CD4-positive, alpha-beta T cell treated with Interleukin-21 for 1 hour (primary cell): ENCODE measurements at places on chromosomes 3 and 15.

DNA sequence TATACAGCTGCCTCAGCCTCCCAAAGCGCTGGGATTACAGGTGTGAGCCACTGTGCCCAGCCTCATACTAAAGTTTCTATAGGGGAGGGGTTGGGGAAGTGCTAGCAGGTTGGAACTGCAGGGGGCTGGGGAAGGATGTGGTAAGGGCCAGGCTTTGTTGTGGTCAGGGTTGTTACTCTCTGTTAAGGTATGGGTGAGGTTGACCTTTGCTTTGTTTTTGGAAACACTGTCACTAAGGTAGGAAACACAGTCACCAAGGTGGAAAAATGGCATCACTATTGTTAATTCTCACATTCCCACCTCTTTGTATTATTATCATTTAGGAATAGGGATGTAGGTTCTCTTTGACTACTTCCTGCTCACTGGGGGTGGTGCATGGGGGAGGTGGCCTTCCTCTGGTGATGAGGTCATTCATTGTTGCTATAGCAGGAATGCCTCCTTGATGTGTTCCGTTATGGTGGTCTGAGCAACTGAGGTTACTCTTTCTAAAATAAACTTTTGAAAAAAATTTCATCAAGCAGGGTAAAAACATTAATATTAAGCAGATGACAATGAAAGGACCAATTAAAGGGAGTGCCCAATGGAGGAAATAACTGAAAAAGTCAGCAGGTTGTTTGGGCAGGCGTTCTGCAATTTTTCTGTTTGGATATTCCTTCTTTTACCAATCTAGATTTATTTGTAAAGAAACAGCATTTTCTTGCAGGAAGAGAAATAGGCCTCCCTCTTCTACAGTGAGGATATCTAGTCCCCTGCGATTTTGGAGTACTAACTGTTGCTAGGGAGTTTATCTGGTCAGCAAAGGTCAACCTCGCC, 150.5 kb downstream of the WDR76 start:
- peak; percentile 30 for DNase-seq

GRCh38 chr3:98565843-98566242, 27.6 kb downstream of the CPOX start:
- no peak for DNase-seq

GRCh38 chr15:69535101-69535638, 82.6 kb downstream of the RPLP1 start:
- DNase-seq: no peak

DNA sequence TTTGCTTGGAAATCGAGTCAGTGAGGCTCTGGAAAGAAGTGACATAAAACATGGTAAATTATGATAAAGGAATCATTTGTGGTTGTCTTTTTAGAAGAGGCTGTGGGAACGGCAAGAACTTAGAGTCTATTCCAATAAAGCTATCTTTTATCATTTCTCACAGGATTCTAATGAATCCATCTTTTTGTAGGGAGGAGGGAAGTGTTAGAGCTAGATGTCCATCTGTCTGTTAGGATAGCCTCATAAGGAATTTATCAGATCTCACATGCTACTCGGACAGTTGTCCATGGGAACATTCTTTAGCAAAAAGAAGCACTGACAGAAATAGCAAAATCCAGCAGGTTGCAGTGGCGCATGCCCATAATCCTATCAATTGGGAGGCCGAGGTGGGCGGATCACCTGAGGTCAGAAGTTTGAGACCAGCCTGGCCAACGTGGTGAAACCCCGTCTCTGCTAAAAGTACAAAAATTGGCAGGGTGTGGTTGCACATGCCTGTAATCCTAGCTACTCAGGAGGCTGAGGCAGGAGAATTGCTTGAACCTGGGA, 37.0 kb downstream of the STARD9 start:
- no peak for DNase-seq

DNA sequence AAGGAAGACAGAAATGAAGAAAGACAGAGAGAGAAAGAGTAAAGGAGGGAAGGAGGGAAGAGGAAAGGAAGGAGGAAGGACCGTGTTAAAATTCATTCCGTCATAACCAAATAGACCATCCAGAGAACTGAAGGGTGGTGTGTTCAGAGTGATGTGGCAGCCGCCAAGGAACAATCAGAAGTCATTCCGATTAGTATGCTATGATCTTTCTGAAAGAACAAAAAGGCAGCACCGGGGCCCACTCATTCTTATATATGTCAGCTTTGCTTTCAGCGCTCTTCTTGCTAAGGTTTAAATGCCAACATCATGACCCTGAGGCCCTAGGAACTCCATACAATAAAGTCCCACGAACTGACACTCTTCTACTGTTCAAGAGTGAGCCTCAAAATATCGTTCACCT, 78.5 kb downstream of the CD47 start:
- no peak for DNase-seq

- no peak for DNase-seq
Observed at GRCh38 chr3:52752045-52752660, 18.6 kb downstream of the NEK4 start.

DNA sequence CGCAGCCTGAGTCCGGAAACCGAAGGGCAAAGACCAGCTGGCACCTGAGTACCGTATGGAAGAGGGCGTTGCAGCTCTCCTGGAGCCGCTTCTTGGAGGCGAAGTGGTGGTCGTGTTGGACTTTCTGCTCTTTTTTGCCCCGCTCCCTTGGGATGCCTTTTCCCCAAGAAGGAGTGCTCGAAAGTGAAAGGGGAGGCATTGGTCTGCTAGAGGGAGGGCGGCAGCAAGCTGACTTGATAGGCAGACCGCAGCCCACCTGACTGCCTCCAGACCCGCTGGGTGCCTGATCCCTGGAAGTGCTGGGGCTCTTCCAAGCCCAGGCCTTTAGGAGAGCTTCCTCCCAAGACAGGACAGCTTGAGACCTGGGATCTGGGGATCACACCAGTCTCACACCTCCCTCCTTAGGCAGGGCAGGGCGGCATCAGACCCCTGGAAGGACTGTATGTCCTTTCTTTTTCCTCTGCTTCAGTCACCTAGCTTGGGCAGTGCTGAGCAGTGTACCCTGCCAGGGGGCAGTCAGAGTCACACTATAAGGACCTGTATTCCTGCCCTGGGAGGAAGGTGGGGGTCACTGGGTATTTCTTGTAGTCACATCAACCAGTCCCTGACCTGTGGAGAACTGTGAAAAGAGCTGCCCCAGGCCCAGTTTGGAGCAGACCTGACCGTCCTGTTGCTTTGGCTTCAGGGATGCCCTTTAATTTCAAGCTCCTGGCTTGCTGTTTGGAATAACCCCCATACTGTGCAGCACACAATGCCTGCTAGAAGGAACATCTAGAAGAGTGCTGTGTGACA, 2.1 kb downstream of the ACVR2B start:
- no peak for DNase-seq

- DNase-seq: no peak
Observed at GRCh38 chr3:129228891-129229585, 20.4 kb upstream of the COPG1 start.

- no peak for DNase-seq
Observed at GRCh38 chr15:67189326-67190051, 65.0 kb downstream of the AAGAB start.

- DNase-seq: no peak
Observed at GRCh38 chr3:22886439-22887068, 316.6 kb upstream of the UBE2E2 start.

- no peak for DNase-seq
Observed at GRCh38 chr3:131194816-131195215, 168.1 kb downstream of the NEK11 start.

- DNase-seq: no peak
Observed at GRCh38 chr3:63952248-63952594, 40.0 kb upstream of the SCAANT1 start.

GRCh38 chr15:50107591-50108408, 11.2 kb downstream of the ATP8B4 start:
- peak; percentile 34 for DNase-seq

DNA sequence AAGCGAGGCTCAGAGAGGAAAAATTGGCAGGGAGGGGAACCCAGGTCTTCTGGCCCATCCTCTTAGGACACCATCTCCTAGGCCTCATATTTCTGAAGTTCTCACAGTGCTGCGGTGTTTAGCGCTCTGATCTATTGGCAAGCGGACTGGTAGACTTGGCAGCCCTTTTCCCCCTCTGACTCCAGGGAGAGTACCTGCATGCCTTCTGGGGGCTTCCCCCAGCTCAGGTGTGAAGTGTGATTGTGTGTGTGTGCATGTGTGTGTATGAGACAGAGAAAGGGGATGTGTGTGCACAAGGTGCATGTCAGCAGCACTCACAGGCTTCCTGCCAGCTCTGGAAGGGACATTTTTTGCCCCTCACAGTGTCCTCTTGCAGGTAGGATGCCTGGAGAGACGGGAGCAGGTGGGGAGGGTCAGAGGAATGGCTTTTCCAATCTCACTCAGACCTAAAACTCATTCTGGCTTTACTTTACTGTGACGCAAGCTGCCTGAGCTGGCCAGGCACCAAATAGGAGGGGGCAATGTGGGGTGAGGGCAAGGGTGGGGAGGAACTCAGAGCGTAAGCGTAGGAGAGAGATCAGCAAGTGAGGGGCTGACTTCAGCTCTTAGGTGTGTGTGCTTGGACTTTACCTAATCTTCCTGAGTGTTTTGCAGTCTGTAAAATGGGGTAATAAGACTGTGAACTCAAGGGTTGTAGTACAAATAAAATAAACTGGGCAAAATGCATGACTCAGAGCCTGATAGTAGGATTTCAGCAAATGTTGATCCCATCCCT, 4.0 kb upstream of the IL17RE start:
- DNase-seq: no peak

GRCh38 chr3:30585654-30586053, 20.7 kb upstream of the TGFBR2 start:
- DNase-seq: no peak

GRCh38 chr15:77040673-77041072, 30.2 kb downstream of the TSPAN3 start:
- no peak for DNase-seq

DNA sequence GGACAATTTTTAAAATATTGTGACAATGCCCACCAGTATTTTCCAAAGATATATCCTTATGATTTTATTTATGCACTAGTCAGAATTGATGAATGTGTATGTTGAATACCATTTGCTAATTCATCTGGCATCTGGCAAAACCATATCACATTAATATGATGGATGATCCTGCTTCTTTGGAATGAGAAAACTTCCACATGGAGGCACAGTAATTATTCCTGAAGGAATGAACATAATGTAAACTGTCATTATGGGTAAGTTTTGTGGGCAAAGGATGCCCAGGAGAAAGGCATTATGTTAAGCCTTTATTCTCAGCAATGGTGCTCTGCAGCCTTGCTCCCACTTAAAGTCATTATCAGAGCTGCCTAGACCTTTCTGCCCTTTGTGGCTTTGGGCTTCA, 113.0 kb upstream of the MME start:
- DNase-seq: no peak
